Ascending aorta (tissue), 2 donors: ENCODE measurements at places on chromosomes 11 and 22. TPM values are rescaled to one million over a fixed set of nuclear protein-coding genes. Genes with fewer than 3 reads are reported as not detected.

Gene FAM180B
- total RNA-seq: not detected

Gene FOLH1
- not detected for total RNA-seq

Gene RBMXL2
- not detected for total RNA-seq

Gene GPR137
- 3.9 TPM for total RNA-seq

Gene ANO5
- not detected for total RNA-seq

Gene MOV10L1
- total RNA-seq: not detected

GRCh38 chr11:118536726-118537125, 5.7 kb downstream of the TMEM25 start:
- no peak for DNase-seq

DNA sequence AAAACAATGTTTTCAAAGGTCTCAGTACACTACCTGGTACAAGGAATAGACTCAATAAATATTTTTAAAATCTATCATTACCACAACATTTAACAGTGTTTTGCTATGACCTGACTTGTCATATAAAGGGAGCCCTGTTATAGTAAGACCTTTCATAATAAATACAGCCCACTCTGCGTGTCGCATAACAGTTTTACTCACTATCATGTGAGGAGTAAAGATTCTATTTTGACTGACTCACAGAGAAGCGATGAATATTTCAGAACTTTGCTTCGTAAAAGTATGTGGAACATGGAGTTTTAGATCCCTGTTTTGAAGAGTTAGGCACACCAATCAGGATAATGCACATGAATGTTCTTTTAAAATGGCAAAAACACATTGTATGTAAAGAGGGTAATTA, 531.2 kb downstream of the KCNA4 start:
- DNase-seq: no peak

DNA sequence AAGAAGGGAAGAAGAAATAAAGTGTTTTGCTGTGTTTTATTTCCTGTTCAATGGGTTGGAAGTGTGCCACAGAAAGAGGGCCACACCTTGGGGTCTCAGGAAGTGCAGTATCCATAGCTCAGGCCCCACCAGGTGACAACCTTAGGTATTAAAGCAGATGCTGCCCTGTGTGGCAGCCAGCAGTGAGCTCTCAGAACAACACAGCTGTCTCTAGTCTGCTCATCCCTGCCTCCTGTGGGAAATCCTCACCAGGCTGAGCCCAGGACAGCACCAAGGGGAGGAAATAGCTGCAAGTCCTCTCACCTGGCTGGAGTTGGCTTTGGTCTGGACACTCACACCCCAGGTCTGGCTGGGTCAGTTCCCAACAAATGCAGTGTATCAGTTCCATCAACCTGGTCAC, 25.1 kb downstream of the ARL14EP start:
- DNase-seq: no peak

- peak; percentile 76 for DNase-seq
Observed at GRCh38 chr22:22959147-22959827, 71.7 kb downstream of the IGLL5 start.

GRCh38 chr11:125123947-125124617, 12.7 kb upstream of the TMEM218 start:
- DNase-seq: no peak

- peak; percentile 79 for DNase-seq
Observed at GRCh38 chr11:12377106-12377823, at the start of gene PARVA. TSS of gene PARVA (plus strand) at chr11:12377571. CDS start at chr11:12377648, 77 bp downstream.

DNA sequence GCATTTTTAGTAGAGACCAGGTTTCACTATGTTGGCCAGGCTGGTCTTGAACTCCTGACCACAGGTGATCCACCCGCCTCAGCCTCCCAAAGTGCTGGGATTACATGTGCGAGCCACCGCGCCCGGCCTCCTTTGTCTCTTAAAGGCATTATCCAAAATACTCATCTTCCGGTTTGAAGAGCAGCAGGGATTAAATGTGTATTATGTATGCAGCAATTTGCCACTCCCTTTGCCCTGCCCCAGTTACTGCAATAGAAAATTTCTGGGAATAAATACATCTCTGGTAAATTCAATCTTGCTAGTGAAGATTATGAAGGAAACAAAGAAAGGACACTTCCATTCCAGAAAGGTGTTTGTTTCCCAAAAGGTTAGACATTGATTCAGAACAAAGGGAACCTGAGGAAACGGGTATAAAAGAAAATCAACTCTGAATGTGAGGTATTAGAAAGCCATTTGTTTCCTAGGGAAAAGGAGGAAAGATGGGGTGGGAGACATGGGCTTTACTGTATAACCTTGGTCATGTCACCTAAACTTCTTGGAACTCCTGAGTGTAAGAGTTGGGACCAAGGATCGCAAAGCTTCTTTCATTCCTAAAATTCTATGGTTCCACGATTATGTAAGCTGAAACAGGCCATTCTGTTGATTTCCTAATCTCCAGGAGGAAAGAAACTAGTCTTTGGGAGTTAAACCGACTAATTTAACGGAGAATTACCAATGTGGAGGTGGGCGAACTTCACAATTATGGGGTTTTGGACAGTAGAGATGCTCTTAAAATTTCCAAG, 959 bp upstream of the HIPK3 start:
- DNase-seq: no peak

- no peak for DNase-seq
Observed at GRCh38 chr11:121514432-121515334, 61.9 kb upstream of the SORL1-AS1 start.

DNA sequence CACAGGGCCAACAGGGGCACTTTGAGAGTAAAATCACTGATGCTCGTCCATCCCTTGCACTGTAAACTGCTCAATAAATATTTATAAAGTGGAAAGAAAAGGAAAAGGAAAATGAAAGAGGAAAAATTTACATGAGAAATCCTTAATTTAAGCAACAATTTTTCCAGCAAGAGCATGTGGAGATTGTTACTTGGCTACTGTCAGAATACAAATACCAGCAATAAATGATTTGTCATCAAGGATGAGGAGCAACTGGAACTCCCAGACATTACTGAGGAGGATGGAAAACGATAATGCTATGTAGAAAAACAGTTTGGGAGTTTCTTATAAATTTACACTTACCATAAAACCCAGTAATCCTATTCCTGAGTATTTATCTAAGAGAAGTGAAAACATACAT, 123.0 kb downstream of the SGSM3 start:
- DNase-seq: no peak

DNA sequence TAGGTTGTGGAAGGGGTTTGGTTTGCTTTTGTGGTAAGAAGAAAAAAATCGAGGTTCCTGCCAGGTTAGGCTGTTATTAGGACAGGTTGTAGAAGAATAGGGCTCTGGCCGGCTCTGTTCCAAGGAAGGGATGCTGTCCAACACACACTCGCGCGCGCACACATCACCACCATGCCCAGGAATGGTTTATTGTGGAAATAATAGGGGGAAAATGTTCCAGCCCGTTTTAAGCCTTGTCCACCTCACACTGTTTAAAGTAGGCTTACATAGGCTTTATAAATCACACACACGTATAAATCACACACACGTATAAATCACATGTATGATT, 1.2 kb upstream of the ARHGAP20 start:
- DNase-seq: no peak

DNA sequence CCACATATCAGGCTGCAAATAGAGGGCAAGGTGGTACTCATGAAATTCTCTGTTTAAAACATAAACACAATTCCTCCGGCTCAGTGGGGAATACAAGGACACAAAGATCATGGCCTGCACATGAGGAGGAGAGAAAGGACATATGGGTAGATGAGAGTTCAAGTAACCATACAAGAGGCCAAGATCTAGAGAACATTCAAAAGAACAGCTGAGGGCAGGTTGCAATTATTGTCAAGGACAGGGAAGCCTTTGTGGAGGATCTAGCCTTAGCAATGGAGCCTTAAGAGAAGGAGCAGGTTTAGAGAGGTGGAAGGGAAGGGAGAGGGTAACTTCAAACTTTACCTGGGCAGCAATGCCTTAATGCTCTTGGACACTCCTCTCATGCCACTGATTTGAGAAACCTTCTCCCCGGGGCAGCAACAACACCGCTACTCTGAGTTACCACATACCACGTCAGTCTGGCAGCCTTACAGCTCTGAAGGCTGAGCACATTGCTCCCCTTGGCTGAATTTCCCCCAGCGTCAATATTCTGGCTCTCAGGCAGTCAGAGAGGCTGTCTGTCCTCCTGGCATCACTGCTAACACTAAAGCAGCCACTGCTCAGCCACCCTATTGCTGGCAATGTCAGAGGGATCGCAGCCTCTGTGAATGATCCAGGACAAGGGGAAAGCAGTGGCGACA, 55.5 kb downstream of the CLPB start:
- DNase-seq: peak; percentile 80

DNA sequence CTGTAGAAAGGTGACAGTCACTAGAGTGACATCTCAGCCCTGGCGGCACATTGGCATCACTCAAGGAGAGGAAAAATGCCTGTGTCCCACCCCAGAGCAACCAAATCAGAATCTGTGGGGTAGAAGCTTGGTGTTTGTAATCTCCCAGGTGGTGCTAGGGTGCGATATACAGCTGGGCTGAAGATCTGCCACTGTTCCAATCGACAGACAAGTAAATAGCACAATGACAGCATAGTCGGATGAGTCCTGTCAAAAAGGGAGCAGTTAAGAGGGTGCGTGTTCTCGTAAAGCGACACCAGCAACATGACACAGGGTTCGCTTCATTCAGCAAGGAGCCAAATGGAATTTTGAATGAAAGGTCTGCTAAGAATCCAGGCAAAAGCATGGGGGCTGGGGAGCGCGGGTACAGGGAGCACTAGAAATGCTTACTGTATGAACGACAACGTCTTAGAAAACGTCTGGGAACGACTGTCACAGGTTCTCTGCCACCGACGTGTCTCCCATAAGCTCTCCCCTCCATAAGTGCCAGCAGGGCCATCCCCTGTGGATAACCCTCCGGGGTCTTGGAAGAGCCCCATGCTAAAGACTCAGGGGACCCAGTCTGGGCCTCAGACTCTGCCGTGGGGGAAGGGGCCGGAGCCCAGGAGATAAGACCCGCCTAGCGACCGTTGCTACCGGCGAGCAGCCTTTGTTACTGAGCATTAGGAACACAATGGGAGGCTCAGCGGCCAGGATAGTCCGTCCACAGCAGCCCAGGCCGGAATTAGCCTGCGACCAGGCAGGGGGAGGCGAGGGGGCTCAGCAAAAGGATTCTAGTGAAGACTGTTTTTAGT, 20.8 kb downstream of the ADA2 start:
- DNase-seq: no peak

DNA sequence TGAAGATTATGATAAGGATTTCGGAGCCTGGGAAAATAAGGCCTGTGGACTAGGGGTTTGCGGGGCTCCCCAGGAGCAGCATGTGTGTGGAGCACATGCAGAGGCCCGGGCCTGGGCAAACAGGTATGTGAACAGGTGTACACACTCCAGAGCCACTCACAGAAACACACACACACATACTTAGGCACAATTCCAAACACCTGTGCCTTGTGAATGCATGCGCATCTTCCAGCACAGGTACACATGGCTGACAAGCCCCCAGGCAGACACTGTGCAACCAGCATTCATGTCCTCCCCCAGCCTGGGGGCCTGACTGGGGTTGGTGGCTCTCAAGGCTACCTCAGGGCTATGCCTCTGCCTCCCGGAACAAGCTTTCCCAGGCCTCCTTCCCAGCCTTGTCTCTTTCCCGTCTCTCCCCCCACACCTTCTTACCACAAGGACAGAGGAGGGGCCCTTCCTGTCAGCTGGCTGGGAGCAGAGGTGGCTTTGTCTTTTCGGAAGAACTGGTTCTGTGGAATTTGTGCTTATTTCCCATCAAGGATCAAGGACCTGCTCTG, 2.6 kb upstream of the P2RY6 start:
- DNase-seq: no peak

- DNase-seq: no peak
Observed at GRCh38 chr11:60457576-60457975, 1.9 kb downstream of the MS4A1 start.
